Psoas muscle (tissue), 8 donors: ENCODE measurements at places on chromosomes 3 and 15. TPM values are rescaled to one million over a fixed set of nuclear protein-coding genes. Genes with fewer than 3 reads are reported as not detected.

DNA sequence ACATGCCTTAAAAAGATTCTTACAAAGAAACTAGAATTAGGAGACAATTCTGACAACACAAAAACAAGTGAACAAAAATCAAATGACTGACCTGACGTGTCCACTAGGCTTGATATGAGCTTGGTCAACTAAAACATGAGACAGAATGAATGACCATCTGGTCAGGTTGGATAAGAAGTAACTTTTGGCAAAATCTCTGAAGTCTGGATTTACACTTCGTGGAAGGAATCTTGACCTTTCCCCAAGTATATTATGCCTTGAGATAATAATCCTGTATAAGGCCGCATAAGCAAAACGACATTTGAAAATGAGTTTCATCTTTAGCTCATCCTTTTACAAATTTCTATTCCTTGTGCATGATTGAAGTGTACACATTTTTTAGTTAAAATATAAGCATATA lies 1.1 kb upstream of the TF start:
- no peak overlapping the region for H3K27ac ChIP-seq
- no peak for DNase-seq
- H3K4me1 ChIP-seq = no peaks in the 10 kb centered on the region
- no peaks in the 10 kb centered on the region for H3K36me3 ChIP-seq

DNA sequence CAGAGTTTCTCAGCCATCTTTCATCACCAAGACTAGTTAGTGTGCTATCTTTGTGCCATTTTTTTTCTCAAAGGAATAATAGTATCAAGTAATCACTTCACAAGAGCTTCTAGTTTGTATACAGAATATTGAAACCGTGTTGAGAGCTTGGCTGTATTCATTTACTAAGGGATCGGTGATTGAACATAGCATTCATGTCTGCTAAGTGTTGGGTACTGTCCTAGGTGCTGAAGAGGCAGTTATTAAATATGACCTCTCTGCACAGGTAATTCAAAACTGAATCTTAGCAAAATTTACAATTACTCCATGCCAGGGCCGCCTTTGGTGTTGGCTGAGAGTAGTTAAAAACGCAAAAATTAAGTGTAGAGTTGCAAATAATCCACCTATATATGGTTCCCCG lies 355.3 kb upstream of the RORA start:
- no peak for DNase-seq
- no peaks in the 10 kb centered on the region for H3K4me1 ChIP-seq
- peaks cover 2% of the 10 kb centered on the region for H3K27me3 ChIP-seq
- no peak overlapping the region for H3K4me3 ChIP-seq

HIGD2B gene
- total RNA-seq = not detected

DNA sequence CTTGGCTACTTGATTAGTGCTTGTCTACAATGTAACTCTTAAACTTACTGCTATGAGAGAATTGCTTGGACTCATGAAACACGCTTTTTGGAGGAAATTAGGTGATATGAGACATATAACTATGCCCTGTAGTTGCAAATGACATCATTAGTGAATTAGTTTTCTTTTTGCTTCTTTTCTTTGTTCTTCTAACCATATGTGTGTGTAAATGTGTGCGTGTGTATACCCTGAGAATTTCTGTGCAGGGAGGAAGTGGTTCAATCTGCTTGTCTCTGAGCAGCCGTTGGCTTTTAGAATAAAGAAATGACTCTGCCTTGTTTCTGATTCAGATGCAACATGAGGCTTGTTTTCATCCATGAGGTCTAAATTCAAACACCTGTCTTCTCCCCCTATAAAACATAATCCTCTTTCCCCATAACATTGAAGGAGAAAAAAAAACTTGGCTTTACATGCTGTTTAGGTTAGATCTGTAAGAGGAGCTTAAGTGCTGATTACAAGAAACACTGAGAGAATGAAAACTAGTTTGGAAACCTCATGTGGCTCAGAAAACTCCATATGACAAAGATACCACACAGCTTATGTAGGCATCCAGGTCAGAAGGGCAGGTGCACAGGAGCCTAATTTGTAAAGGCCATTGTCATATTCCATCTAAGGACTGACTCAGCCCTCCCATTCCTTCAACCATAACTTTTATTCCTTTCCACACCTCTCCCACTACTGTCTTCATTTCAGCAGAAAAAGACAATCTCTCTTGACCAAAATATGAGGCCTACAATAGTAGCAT lies 30.5 kb upstream of the BLM start:
- no peaks in the 10 kb centered on the region for H3K4me1 ChIP-seq
- H3K27ac ChIP-seq = no peak overlapping the region
- no peaks in the 10 kb centered on the region for H3K27me3 ChIP-seq
- no peak overlapping the region for H3K4me3 ChIP-seq

OIP5 gene
- total RNA-seq = 0.89 TPM

ALG1L2 gene
- not detected for total RNA-seq

DNA sequence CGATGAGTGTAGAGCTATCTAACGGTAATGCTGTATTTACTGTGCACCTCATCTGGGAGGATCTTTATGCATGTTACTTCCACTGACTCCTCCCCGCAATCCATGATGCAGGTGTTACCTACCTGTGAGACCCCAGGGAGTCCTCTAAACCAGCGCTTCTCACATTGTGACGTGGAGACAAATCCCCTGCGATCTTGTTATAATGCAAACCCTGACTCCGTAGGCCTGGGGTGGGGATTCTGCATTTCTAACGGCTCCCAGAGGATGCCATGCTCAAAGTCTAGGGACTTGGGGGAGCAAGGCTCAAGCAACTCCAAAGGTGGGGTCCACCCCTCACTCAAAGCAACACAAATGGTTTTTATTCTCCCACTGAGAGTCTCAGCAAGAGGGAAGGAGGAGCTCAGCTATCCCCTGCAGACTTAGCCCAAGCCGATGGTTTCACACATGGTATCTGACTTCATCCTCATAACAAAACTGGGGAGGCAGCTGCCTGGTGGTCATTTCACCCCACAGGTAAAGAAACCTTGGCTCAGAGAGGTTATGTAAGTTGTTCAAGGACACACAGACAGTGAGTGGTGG lies 63.6 kb downstream of the PCSK6 start:
- H3K4me3 ChIP-seq = no peak overlapping the region
- no peak for DNase-seq
- peaks cover 69% of the 10 kb centered on the region for H3K36me3 ChIP-seq
- no peak overlapping the region for H3K27ac ChIP-seq
- no peaks in the 10 kb centered on the region for H3K27me3 ChIP-seq

DNA sequence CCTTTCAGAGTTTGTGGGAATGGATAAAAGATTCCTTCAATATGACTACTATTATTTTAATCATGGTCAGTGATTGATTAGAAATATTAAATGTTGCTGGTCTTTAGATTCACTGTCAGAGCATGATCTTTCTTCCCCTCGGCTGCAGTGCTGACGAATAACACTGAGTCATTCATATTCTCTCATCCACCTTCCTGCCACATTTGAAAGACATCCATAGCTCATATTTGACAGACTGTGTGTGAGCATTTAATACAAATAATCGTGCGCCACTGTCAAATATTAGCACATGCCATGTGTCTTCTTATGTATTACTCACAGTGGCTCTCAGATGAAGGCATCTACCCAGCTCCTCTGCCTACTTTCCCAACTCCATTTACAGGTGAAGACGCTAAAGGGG lies 476.5 kb upstream of the TPRG1 start:
- no peaks in the 10 kb centered on the region for H3K36me3 ChIP-seq
- no peak overlapping the region for H3K27ac ChIP-seq
- DNase-seq = no peak
- H3K4me1 ChIP-seq = peaks cover 1% of the 10 kb centered on the region
- H3K27me3 ChIP-seq = no peaks in the 10 kb centered on the region
- H3K4me3 ChIP-seq = no peak overlapping the region

DNA sequence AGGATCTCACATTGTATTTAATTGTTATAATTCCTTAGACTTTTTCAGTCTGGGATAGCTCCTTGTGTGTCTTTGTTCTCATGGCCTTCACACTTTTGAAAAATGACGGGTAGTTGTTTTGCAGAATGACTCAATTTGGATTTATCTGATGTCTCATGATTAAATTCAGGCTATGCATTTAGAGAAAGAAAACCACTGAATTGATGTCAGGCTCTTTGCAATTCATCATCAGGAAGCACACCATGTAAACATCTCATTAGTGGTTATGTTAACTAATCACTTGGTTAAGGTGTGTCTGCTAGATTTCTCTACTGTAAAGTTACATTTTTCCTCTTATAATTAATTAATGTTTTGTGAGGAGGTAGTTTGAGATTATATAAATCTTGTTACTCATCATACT lies 8.0 kb upstream of the SLC22A13 start:
- H3K27ac ChIP-seq = no peak overlapping the region
- peaks cover 18% of the 10 kb centered on the region for H3K36me3 ChIP-seq
- no peak overlapping the region for H3K4me3 ChIP-seq
- DNase-seq = no peak

- no peak overlapping the region for H3K27ac ChIP-seq
- H3K4me1 ChIP-seq = peaks cover 3% of the 10 kb centered on the region
- H3K36me3 ChIP-seq = no peaks in the 10 kb centered on the region
Measured at GRCh38 chr3:64221571-64222257, 3.6 kb downstream of the PRICKLE2 start.

GRCh38 chr3:70985572-70985971 lies 598.0 kb downstream of the FOXP1 start:
- no peak overlapping the region for H3K27ac ChIP-seq
- no peak for DNase-seq
- no peaks in the 10 kb centered on the region for H3K27me3 ChIP-seq
- H3K4me1 ChIP-seq = peaks cover 45% of the 10 kb centered on the region
- no peak overlapping the region for H3K4me3 ChIP-seq

GRCh38 chr15:47861111-47861903 lies 144.0 kb downstream of the SEMA6D start:
- no peaks in the 10 kb centered on the region for H3K36me3 ChIP-seq
- no peak overlapping the region for H3K4me3 ChIP-seq
- H3K27me3 ChIP-seq = no peaks in the 10 kb centered on the region
- no peak overlapping the region for H3K27ac ChIP-seq
- no peaks in the 10 kb centered on the region for H3K4me1 ChIP-seq

CCK gene
- not detected for total RNA-seq

- H3K4me3 ChIP-seq = no peak overlapping the region
- H3K36me3 ChIP-seq = no peaks in the 10 kb centered on the region
- no peaks in the 10 kb centered on the region for H3K27me3 ChIP-seq
- DNase-seq = no peak
- H3K27ac ChIP-seq = peak overlapping the region; percentile 74
Measured at GRCh38 chr3:157128771-157129681, 30.9 kb downstream of the CCNL1 start.

SHC4 gene
- 1.0 TPM for total RNA-seq

C3orf52 gene
- 0.86 TPM for total RNA-seq

- H3K4me3 ChIP-seq = no peak overlapping the region
- no peaks in the 10 kb centered on the region for H3K4me1 ChIP-seq
- H3K27me3 ChIP-seq = peaks cover 3% of the 10 kb centered on the region
- no peak for DNase-seq
Measured at GRCh38 chr15:100766243-100767000, 113.2 kb upstream of the ALDH1A3 start.

DNA sequence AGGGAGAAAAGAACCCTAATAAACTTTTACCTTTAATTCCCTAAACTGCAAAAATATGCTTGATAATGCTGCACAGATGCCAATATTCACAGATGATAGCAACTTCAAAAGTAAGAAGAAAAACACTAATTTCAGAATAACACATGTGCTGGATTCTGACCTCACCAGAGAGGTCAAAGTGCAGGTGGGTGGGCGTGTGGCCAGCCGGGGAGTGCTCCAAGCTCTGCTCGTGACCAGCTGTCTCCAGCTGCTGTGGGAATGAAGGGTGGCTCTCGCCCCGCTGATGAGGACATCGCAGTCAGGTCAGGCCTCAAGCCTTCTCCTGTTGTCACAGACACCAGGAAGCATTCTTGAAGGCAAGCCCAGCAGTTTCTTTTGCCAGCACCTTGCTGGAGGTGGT lies 57.1 kb downstream of the ADAMTS17 start:
- peak; percentile 79 for DNase-seq
- no peaks in the 10 kb centered on the region for H3K36me3 ChIP-seq
- H3K27ac ChIP-seq = peak overlapping the region; percentile 34
- peaks cover 44% of the 10 kb centered on the region for H3K4me1 ChIP-seq
- H3K27me3 ChIP-seq = no peaks in the 10 kb centered on the region

LNP1 gene
- 3.2 TPM for total RNA-seq

DNA sequence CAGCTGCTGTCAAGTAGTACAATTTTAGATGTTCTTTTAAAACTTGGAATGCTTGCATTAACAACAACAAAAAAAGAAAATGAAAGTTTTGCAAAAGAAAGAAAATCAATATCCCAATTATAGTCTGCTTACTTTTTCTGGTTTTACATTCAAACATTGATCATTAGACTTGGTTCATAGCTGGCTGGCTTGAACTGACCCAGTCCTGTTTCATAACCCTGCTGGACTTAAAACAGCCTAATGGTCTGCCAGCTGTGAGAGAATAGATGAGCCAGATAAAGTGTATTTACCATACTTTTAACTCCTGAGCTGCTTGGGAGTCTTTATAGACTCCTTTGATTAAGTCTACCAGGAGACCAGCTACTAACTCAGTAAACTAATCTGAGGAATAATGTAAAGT lies 59.2 kb downstream of the PIAS1 start:
- no peak for DNase-seq
- no peaks in the 10 kb centered on the region for H3K27me3 ChIP-seq
- no peaks in the 10 kb centered on the region for H3K36me3 ChIP-seq
- peak overlapping the region; percentile 65 for H3K4me3 ChIP-seq

TYRO3 gene
- total RNA-seq = 5.6 TPM

DNA sequence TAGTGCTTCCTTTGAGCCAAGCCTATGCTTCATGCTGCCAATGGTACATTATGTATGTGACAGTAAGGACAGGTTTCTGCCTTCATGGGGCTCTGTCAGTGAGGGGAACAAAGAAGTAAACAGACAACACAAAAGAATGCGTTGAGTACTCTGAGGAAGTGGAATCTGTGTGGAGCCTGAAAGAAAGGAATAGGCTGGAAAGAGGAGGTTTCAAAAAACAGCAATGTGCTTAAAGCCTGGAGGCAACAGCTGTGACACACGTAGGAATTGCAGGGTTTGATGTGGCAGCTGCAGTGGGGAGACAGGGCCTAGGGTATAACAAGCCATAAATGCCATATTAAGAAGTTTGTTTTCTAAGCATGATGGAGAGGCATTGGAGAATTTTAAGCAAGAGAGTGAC lies 316.7 kb downstream of the CLSTN2 start:
- H3K4me3 ChIP-seq = no peak overlapping the region
- H3K4me1 ChIP-seq = no peaks in the 10 kb centered on the region
- H3K27ac ChIP-seq = no peak overlapping the region
- DNase-seq = no peak

- no peaks in the 10 kb centered on the region for H3K36me3 ChIP-seq
- no peak overlapping the region for H3K27ac ChIP-seq
- no peak overlapping the region for H3K4me3 ChIP-seq
- H3K4me1 ChIP-seq = peaks cover 8% of the 10 kb centered on the region
- no peak for DNase-seq
Measured at GRCh38 chr3:72332689-72333088, 515.6 kb downstream of the SHQ1 start.

TMEM158 gene
- 1.6 TPM for total RNA-seq

GRCh38 chr3:138154534-138154933 lies 20.2 kb downstream of the DBR1 start:
- no peaks in the 10 kb centered on the region for H3K4me1 ChIP-seq
- H3K36me3 ChIP-seq = no peaks in the 10 kb centered on the region
- no peaks in the 10 kb centered on the region for H3K27me3 ChIP-seq
- H3K27ac ChIP-seq = no peak overlapping the region
- no peak overlapping the region for H3K4me3 ChIP-seq
- DNase-seq = no peak

GRCh38 chr3:16912400-16913263 lies 27.9 kb downstream of the PLCL2 start:
- DNase-seq = no peak
- H3K4me3 ChIP-seq = no peak overlapping the region
- H3K36me3 ChIP-seq = no peaks in the 10 kb centered on the region
- no peaks in the 10 kb centered on the region for H3K27me3 ChIP-seq
- peak overlapping the region; percentile 48 for H3K27ac ChIP-seq
- peaks cover 74% of the 10 kb centered on the region for H3K4me1 ChIP-seq
